ENCODE measurements at places on chromosomes 3 and 15.

- no peak for DNase-seq
These were observed 3.9 kb upstream of the ACTL6A start for GRCh38 chr3:179558742-179559364.

DNA sequence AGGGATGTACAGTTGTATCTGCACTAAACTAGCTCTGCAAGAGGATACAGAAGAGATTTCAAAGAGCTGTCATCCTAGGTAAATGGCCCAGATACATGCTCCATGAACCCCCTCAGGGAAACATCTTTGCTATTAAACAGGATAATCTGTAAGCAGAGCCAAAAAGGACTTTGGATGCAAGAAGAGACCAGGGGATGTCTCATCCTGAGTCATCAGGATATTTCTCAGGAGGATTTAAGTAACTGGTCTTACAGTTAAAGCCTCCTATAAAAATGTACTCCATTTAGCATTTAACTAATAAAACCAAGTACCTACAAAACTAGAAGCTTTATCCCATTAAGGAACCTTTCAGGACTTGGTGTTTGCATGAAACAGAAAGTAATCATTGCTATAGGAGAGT, 48.2 kb upstream of the PHLDB2 start:
- DNase-seq = no peak

DNA sequence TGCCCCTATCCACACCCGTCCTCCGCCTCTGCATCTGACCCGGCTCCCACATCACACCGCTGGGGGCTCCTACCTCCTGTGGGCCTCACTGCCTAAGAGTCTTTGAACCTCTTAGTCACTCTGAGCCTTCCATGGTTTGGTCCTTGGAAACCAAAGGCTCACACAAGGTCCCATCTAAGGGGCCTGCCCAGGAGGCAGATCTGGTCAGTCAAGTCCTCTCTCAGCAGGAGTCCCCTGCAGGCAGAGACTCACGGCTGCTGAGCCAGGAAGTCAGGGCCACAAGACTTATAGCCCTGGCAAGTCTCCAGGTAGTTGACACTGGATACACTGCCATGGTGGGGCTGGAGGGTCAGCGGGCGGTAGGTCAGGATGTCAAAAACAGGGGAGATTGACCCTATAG, 31.2 kb upstream of the ALDH1L1 start:
- no peak for DNase-seq

GRCh38 chr3:196694202-196694638, 17.8 kb downstream of the CEP19 start:
- no peak for DNase-seq

DNA sequence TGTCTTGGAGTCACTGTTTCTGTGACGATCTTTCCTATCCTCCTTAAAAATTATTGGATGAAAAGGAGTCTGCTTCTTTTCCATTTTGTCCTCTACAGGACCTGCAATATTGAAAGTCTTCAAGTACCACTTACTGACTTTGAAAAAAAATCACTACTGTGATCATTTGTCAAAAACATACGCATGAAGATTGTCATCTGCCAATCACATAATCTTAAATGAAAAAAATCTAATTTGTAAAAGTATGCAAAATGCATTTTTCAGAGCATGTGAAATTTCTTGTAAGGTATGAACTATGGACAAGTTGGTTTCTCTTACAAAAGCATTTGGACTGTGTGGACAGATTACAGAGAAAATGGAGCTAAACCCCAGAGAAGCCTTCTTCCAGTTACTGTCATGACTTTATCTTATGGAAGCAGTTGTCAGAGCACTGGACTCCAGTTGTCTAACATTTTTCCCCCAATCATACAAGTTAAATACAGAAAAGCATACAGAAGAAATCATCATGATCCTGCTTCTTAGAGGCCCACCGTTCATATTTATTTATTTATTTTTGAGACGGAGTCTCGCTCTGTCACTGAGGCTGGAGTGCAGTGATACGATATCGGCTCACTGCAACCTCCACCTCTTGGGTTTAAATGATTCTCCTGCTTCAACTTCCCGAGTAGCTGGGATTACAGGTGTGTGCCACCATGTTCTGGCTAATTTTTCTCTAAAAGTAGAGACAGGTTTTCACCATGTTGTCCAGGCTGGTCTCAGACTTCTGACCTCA, 3.4 kb upstream of the PXK start:
- DNase-seq = no peak

- DNase-seq = no peak
These were observed 8.3 kb downstream of the IL12A start for GRCh38 chr3:159996959-159997358.
